ENCODE measurements at places on chromosomes 1 and 21.

GRCh38 chr1:172450524-172450885 lies 6.6 kb upstream of the PIGC start:
- no peak for DNase-seq

- no peak for DNase-seq
Measured at GRCh38 chr1:38744452-38745350, 114.9 kb downstream of the RRAGC start.

- no peak for DNase-seq
Measured at GRCh38 chr1:182147136-182147820, 85.8 kb upstream of the ZNF648 start.

DNA sequence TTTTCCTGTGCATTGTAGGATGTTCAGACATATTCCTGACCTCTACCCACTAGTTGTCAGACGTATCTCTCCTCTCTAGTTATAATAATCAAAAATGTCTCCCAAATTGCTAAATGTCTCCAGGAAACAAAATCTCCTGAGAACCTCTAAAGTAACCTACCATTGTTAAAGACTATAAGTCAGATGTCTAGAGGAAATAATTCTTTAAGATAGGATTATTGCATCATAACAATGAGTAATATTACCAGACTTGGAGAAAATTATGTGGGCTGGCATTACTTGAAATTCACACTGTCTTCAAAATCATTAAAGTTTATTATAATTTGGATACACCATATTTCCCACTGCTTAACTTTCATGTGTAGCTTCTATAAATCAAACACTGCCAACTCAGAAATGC lies 643.0 kb upstream of the ADGRL2 start:
- DNase-seq = no peak

DNA sequence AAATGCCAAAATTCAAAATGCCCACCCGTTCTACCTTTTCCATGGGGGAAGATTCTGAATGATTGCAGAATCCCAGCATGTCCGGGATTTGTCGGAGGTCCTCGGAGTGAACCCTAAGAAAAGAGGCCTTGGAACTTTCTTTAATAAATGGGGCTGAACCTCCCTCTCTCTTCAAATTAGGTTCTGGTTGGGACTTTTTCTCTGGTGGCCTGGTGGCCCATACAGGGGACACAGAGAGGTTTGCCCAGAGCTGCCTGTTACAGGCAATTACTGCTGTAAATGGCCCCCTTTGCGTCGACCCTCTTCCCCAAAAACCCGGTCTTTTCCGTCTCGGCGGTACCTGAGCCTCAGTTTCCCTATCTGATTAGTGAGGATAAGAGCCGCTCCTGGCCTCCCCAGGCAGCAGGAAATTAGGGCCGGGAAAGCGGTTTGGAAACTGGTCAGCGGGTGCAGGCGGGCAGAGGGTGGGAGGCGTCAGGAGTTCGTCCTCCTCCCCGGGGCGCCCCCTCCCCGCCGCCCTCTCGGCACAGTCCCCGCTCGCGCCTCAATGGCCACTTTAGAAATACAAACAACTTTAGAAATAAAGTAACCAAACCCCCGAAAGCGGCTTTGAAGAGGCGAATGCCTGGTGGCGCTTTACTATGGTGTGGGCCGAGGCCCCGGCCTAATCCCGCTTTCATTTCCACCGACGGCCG lies 15.6 kb downstream of the PAX7 start:
- no peak for DNase-seq

DNA sequence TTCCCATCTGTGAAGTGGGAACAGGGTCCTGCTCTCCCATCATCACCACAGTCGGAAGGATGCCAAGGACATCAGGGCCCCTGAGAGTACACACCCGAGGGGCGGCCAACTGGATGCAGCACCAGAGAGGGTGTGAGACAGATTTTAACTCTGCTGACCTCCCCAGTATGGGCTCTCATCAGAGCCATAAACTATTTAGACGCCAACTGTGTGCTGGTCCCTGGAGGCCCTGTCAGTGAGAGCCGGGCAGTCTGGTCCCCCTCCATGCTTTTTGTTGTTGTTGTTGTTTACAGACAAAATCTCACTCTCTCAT lies 1.7 kb downstream of the FGR start:
- DNase-seq = no peak

DNA sequence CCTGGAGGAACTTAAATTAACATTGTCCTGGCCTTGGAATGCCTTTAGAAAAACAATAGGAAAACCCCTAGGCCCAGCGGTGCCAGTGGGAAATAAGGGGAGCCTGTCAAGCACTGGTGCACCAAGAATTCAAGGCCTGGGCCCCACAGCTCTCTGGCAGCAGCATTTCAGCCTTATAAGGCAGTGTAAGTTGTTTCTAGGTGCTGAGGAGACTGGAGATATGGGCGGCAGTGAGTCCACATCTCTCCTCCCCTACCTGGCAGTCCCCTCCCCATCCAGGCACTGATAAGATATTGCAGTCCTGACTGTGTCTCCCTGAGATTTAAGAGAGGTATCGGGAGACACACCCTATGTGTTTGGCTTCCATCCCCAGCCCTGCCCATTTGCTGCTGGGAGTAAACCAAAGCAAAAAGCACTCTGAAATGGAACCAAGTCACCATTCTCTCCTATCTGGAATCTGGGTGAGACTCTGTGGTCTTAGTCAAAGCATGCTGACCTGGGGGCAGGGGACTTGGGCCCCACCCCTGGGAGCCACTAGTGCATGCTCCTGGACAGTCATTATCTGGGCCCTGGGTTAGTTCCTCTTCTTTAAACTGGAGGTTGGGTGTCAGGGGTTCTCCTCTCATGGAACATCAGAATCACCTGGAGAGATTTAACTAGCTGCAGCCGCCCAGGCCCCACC lies 30.5 kb downstream of the DEGS1 start:
- no peak for DNase-seq

GRCh38 chr1:237183963-237184540 lies 142.1 kb downstream of the RYR2 start:
- DNase-seq = no peak
